ENCODE measurements at places on chromosomes 1 and 21.
A peak's percentile ranks its signal among the peaks of the same experiment; 100 is the strongest.

GRCh38 chr1:4711416-4712275, 57.2 kb downstream of the AJAP1 start:
- DNase-seq, result no peak

DNA sequence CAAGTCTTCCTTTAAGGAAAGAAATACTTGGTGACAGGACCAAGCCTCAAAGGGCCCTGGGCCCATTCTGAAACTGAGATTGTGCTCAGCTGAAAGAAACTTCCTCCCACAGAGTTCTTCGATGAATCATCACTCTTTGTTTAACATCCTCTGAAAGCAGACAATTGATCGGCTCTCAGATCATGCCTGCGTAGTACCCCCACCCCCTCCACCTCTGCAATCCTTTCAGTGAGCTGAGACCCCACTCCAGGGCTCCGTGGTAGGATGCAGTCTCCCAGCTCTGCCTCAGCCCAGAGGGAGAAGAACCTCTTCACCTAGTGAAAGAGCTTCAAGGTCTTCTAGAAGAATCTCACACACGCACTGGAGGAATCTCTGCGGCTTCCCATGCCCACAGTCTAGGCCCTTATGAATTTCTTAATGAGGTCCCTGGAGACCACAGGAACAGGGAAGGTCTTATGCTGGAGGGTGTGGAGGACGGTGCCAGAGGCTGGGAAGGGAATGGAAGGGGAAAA, 104.9 kb upstream of the SOD1 start:
- no peak for DNase-seq

GRCh38 chr1:69271587-69272125, 296.1 kb upstream of the LRRC7 start:
- no peak for DNase-seq

DNA sequence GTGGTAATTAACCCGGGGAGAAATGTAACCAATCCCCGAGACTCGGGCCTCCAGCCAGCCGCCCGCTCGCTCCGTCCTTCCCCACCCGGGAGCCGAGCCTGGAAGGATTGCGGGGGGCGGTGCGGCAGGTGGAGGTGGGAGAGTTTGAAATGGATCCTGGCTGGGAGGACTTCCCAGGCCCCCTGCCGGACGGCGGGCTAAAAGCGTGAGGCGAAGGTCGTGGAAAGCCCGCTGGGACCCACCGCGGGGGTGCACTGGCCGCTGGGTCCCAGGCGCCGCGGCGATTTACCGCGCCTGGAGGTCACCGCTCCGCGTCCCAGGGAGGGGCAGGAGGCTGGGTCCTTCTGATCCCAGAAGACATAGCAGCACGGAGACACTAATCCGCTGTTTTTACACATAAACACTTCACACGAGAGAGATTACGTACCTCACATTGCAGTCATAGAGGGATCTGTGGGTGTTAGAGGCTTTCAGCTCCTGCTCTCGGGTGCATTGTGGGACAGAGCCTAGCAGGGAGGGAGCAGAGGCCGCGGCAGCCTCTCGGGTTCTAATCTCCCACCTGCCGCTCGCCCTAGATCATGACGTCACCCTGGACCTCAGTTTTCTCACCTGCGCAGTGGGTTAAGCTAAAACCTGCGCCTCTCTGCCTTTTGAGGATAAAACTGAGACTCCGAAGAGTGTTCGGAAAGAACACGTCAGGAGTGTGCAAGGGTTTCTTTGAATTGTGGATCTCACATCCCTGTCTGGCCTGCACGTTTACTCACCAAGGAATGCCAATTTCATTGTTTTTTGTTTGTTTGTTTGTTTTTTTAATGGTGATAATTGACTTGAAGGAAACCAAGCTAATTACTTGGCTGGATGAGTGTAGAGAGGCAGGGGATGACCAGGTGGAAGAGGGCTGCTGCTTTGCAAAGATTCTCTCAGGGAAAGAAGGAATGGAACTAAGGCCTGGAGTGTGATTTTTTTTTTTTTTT, 17.1 kb upstream of the TMEM9 start:
- peak; percentile 23 for DNase-seq

- DNase-seq, result no peak
Observed at GRCh38 chr1:201126463-201126831, 537 bp downstream of the ASCL5 start.

DNA sequence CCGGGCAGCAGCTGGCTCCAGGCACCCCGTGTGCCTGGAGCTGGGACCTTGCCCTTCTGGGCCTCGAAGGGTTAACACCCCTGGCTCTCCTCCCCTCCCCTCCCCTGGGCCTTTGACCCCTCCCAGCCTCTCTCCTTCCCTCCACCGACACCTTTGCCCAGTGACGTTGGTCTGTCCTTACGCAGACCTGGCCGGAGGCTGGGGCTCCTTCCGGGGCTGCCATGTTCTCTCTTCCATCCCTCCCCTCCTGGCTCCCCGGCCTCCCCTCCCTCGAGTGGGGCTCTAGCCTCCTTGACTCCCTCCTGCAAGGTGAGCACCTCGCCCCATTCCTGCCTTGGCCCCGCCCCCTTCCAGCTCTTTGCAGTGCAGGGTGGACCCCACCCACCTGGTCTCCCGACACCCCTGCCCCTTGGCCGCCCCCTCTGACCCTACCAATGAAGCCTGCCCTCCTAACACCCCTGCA, at the start of gene TMEM82:
TMEM82 (plus strand) TSS at position 161 of the 463 bp plus-strand sequence; CDS start at position 222, 61 bp downstream.
- DNase-seq, result no peak

DNA sequence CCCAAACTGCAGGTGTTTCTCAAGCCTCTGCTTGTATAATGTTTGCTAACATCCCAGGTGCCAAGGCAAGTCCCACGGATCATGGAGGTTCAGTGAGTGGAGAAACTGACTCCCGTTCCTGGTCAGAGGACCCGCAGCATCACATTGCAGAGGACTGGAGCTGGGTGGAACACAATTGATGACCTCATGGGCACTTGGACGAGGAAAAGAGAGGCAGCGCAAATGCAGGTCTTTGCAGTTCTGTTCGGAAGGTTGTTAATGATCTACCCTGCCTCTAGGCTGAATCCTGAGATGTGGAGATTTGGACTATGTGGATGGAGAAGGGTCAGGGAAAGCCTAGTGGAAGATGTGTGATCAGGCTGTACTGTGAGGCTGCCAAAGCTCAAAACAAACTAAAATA, 192.9 kb downstream of the DUSP10 start:
- DNase-seq, result no peak

DNA sequence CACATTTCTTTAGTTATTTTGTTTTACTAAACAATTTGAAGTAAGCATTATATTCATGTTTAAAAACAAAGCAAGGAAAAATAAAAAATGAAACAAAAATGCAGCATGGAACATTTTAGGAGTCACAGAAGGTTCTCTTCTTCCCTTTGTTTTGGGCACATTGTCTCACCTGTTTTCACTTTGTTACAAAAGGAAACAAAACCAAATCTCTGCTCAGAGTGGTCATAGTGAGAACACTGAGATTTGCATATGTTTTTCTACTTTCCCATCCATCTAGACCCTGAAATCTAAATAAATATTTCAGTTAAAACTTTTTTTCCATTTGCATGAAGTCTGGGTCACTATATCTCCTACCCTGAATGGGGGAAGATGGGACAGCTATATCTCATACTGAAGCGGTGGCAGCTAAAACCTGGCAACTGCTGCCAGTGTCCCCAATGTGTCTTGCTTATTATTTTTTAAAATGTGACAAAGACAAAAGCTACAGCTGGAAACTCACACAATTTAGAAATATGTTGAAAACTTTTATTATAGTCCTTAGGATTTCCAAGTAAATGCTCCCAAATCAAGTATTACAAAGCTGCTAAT, 3.5 kb downstream of the EXOC8 start:
- peak; percentile 6 for DNase-seq

- DNase-seq, result no peak
Observed at GRCh38 chr1:245404527-245404926, 249.7 kb downstream of the KIF26B start.

- DNase-seq, result no peak
Observed at GRCh38 chr1:42977653-42978052, 19.0 kb upstream of the SLC2A1 start.

DNA sequence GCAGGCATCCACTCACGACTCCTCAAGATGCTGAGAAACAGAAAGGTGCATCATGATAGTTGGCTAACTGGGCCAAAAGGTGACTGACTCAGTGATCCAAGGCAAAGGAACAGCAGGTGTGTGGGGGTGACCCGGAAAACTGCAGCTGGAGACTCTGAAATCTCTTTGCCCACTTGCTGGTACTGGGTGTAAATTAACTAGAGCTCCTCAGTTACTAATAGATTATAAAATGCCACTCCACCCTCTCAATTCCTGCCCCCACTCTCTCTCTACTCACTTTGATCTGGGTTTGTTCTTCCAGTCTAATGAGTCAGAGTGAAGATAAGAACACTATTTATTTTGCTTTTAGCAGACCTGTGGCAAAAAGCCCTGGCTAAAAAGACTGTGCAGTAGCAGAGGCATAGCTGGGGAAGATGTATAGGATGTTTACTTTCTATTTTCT, 7.2 kb upstream of the PIGC start:
- DNase-seq, result no peak

DNA sequence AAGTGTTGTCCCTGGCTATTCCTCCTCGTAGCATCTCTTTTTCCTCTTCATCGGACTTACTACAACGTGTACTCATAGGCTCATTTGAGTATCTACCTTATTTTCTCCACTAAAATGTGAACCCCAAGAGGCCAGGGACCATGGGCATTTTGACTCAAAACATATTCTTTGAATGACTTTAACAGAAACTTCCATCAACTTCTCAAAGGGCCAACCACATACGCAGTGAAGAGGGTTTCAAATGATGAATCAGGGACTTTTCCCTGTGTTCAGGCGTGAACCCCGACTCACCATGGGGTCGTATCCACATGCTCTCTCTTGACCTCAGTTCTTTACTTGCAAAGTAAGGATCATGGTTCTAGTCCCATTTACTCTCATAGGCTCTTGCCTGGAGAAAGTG, 20.2 kb upstream of the GPR137B start:
- DNase-seq, result no peak

DNA sequence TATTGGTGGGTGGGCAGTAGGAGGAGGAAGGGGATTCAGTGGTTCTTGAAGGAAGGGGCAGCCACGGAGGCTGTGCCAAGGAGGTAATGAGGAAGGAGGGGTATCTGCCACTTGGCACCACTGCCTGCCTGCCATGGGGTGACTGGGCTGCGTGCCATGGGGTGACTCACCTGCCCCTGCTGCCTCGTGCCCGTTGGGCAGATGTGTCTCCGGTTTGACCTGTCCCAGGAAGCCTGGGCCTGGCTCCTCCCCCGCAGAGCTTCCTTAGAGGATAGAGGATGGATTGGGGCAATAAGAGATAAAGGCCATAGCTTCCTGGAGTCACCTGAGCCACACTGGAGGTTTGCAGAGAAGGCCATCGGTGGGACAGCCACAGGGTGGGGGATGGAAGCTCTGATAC, 1.7 kb downstream of the PADI3 start:
- DNase-seq, result no peak

GRCh38 chr1:93565496-93566206, 116.0 kb downstream of the BCAR3 start:
- no peak for DNase-seq

- DNase-seq, result no peak
Observed at GRCh38 chr1:12229386-12229834, 420 bp upstream of the VPS13D start.

Measured in NAMALWA (cell line).